Fibroblast of mammary gland (primary cell): ENCODE measurements at places on chromosomes 7 and 10.

DNA sequence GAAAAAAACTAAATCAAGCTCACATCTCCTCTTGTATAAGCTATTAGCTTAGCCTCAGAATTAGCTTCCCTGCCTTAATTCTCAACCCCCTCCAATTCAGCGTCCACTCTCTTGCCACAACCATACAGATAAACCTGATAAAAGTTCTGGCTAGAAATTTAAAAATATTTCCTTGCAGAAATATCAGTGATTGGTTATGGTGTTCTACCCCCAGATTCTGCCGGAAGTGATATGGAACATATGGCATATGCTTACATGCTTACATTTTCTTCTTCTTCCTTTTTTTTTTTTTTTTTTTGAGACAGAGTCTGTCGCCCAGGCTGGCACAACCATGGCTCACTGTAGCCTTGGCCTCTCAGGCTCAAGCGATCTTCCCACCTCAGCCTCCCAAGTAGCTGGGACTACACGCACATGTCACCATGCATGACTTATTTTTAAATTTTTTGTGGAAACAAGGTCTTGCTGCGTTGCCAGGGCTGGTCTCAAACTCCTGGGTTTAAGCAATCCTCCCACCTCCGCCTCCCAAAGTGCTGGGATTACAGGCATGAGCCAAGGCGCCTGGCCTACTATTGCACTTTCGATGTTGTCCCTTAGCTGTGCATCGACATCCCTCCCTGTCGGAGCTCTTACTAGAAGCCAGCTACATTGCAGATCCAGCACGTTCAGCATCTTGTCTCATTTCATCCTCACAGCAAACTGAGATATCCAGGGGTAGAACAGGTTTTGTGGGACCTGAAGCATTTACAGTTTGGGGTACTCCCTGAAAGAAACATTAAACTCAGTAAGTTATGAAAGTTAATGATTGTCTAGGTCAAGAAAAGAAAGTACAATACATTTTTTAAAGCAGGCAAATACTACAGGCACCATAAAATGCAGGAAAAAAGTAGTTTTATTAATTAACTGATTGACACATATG, 205.6 kb upstream of the TCF7L2 start:
- no peak for DNase-seq

DNA sequence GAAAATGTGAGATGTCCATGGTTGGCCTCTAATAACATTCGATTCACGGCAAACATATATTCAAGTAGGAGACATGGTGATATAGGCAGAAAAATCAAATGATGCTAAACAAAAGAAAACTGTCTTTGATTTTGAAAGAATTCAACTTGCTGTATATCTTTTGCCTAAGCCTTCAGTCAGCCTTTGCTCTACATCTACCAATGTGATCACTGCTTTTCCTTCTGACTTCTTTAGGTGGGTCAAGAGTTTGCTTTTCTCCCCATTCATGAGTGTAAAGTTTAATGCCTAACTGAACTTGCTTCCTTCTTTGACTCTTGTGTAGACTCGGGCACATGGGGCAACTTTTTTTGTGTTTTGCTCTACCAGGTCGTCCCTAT, 417 bp upstream of the HIF1AN start:
- no peak for DNase-seq

- no peak for DNase-seq
Measured at GRCh38 chr7:14309432-14309831, 320.0 kb upstream of the ETV1 start.

GRCh38 chr10:86693721-86694369, 25.5 kb downstream of the LDB3 start:
- peak; percentile 57 for DNase-seq

- no peak for DNase-seq
Measured at GRCh38 chr10:30870896-30871295, 160.8 kb downstream of the ZNF438 start.

DNA sequence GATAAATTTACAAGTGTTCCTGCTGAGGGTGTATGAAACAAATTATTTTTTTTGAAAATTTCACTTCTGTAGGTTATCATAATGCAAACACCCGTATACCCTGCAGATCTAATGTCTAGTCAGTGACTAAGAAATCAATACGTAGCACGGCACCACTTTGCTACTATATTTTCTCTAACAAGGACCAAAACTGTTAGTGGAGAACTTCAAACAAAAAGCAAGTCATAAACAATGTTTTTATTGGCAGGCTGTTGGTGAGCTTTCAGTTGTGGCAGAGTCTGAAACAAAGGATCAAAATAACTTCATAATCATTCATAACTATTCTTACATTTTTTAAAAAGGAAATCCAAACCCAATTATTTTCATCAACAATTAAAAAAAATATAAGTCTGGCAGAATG, 11.8 kb downstream of the SEM1 start:
- no peak for DNase-seq

DNA sequence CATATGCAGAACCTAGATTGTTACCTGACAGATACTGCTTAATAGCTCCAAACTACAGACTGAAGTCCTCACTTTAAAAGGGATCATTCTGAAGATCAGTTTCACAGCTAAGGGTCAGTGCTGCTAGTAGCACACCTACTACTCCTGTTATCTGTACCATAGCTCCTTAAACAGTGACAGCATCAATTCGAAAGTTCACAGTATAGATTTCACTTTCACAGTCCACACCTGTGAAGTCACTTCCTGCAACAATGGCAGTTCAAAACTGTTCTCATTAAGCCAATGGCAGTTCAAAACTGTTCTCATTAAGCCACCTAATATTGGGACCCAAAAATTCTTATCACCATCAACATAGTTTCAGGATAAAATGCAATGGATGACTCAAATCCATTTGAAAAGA, 10.7 kb upstream of the FHIP2A start:
- no peak for DNase-seq

- DNase-seq = no peak
Measured at GRCh38 chr7:128855559-128855958, 7.1 kb upstream of the ATP6V1F start.

DNA sequence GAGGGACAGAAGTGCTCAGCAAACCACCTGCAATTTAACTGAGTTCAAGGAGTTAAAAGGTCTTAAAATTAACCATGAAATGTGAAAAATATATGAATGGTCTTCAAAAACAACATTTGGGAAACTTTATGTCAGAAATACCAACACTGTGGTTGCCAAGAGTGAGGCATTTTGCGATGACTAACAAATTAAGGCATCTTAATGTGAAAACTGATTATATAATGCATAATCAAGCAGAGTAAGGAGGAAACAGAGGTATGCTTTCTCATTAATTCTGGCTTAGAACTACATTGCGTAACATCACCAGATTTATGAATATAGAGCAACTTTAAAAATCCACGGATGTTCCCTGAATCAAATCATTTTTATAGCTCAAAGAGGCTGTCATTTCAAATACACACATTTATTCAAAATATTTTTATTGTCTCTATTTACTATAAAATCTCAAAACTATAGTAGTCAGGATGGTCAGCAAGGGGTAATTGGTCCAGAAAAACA, 335.5 kb downstream of the LRRTM3 start:
- no peak for DNase-seq

DNA sequence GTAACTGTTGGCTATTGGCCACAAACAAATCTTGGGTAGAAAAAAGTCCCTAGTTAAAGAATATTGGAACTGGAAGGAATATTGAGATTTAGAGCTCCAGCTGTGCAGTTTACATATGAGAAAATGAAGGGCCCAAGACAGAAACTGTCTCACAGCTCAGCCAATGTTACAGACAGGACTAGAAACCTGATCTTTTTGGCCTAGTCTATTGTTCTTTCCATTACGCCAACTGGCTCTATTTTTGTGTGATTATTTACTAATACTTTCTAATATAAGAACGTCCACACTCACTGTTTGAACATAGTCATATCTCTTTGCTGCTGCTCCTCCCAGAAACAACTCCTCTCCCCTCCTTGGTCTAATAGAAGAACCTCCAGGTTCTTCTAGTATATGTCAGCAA, 1.2 kb downstream of the WEE2 start:
- DNase-seq = no peak

- no peak for DNase-seq
Measured at GRCh38 chr10:96719200-96719599, 1.1 kb downstream of the PIK3AP1 start.

- DNase-seq = no peak
Measured at GRCh38 chr10:98417973-98418664, 3.1 kb upstream of the PYROXD2 start.

DNA sequence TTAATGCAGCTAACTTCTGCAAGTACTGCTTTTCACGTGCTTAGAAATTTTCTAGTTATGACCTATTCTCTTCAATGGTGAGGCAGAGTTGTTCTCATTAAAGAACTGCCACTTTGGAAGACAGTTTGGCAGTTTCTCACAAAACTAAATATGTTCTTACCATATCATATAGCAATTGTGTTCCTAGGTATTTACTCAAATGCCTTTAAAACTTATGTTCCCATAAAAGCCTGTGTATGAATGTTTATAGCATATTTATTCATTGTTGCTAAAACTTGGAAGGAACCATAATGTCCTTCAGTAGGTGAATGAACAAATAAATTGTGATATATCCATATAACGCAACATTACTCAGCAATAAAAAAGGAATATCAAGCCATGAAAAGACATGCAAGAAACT, 555.1 kb upstream of the POT1 start:
- no peak for DNase-seq

DNA sequence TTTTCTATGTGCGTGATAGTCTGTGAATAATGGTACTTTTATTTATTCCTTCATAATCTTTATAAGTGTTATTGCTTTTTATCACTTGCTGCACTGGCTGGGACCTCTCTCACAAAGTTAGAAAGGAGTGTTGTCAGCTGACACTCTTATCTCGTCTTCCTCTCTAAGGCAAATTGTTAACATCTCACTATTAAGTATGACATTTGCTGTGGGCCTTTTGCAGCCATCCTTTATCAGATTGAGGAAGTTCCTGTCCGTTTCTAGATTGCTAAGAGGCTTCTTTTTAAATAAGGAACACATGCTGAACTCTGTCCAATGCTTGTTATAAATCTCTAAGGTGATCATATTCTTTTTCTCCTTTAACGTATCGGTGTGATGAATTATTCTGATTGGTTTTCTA, 27.4 kb upstream of the DIP2C start:
- no peak for DNase-seq

- no peak for DNase-seq
Measured at GRCh38 chr10:71549766-71550533, 153.2 kb downstream of the CDH23 start.

GRCh38 chr7:136868496-136869000, at the start of gene CHRM2:
TSS of gene CHRM2 (plus strand) at chr7:136868652. CDS start at chr7:137014866, 146,214 bp downstream.
- DNase-seq = peak; percentile 14

DNA sequence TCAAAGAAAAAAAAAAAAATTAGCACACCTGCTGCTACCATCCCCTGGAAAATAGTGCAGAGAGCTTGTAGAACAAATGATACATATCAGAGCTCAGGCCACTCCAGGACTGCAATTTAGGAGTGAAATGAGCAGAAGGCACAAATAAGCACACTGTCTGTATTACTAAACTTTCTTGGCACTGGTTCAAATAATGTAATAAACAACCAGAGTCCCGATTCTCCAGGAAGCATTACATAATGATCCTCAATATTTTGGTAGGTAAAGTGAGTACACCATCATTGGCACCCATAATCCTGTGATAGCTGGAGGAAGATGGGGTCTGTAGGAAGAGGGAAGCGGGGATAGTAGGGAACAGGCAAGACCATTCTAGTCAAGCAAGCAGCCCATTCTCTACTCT, 74.3 kb downstream of the SVOPL start:
- DNase-seq = no peak

- DNase-seq = no peak
Measured at GRCh38 chr10:129329385-129330055, 137.5 kb upstream of the MGMT start.

DNA sequence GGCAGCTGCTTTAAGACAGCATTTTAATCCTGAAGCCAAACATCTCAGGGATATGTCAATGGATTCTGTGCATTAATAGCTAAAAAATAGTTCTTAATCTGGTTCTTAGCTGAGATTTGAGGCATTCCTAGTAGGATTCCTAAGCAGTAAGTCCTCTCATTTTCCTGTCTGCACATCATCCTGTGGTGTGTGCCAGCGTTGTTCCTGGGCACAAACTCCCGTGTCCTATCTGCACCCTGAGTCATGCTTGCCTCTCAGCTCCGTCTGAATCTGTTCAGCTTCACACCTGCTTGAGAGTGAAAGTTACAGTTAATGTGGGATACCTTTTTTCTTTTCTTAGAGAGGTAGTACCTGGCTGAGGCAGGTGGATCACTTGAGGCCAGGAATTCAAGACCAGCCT, 19.5 kb downstream of the BAG3 start:
- DNase-seq = no peak

GRCh38 chr7:51444936-51445335, 128.3 kb upstream of the COBL start:
- DNase-seq = no peak

GRCh38 chr7:55280031-55280454, 85.1 kb upstream of the LANCL2 start:
- peak; percentile 75 for DNase-seq

DNA sequence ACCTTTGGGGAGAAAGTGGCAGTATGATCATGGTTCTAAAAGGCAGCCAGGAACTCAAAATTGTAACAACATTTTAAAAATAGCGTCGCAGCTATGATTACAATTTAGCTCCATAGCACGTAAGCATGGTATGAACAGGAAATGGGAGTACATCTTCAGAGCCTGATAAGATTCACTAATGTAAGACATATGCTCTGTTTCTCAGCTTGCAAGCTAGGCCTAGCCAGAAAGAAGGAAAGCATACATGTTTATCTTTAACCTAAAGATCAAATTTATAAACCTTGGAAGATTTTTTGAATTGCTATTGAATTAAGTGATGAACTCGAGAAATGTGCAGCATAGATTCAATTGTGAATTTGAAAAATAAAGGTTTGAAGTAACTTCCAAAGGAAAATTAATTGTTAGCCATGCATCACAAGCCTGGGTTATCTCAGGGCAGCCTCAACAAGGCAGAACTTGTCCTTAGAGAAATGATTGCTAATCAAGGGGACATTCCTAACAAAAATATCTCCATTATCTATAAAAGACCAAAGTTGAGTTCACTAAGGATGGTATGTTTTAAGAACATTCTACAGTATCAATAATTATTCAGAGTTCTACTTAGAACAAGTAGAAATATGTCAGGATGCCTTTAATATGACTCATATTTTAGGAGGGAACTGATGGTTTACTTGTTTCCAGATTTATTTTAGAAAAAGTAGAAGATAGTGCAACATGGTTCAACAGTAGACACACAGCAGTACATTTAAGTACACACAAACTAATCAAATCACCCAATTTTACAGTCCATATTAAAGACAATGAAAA, 38.8 kb upstream of the SEPTIN7 start:
- peak; percentile 33 for DNase-seq
